ENCODE measurements at places on chromosomes 6 and 20.

DNA sequence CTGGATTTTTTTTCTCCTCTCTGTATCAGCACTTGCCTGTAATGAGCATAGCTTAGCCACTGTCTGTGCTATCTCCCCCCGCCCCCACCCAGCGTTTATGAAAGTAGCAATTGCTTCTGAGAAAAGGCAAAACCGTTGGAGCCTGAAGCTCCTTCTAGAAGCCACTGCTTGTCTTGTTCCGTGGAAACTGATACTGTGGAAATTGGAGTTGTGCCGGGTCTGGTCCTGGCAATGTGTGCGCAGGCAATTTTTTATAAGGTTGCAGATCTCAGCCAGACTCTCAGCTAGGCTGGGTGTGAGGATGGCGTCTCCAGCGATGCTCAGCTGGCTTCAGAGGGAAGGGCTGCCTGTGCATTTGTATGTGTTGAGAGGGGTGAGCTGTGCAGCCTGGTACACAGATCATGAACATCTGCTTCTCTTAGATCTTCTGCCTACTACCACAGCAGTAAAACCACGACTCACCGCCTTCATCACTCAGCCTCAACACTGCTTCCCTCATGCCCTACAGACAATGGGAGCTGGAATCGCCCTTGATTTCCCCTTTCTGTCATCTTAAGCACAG, 72.4 kb upstream of the GTSF1L start:
- no peak for DNase-seq

GRCh38 chr6:5905431-5906339, 101.0 kb downstream of the NRN1 start:
- DNase-seq, result peak; percentile 91

DNA sequence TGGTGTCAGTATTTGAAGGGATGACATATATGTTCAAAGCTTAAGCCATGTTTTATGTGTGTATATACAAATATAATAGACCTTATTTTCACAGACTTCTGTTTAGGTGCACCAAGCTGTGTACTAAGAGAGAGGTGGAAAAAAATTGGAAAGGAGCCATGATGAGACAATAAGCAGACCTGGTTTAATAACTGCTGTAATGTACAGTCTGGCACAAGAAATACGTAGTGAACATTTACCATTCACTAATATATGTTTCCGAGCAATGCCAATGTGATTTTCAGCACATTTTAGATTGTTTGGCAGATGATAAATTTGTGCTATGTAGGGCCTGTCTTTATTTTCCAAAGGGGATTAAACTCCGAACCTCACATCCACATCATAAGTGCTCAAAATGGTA, 116.3 kb downstream of the KHDC1L start:
- DNase-seq, result no peak

- peak; percentile 12 for DNase-seq
Measured at GRCh38 chr6:13803581-13803980, 10.8 kb downstream of the MCUR1 start.

DNA sequence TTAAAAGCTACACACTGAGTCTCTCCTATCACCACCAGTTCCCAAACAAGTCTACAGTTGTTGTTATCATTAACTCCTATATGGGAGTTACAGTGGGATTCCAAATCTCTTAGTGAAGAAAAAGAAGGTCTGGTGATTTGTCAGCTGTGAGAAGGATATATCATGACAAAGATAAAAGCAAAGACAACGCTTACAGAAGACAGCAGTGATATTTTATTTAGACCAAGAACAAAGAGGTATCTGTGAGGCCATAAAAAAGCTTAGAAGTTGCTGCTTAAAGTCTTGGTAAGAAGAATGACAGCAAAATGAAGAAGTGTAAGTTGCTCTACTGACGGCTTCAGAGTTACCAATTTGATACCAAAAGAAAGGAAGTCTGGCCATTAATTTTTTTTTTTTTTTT, 47.2 kb downstream of the CHD6 start:
- no peak for DNase-seq

DNA sequence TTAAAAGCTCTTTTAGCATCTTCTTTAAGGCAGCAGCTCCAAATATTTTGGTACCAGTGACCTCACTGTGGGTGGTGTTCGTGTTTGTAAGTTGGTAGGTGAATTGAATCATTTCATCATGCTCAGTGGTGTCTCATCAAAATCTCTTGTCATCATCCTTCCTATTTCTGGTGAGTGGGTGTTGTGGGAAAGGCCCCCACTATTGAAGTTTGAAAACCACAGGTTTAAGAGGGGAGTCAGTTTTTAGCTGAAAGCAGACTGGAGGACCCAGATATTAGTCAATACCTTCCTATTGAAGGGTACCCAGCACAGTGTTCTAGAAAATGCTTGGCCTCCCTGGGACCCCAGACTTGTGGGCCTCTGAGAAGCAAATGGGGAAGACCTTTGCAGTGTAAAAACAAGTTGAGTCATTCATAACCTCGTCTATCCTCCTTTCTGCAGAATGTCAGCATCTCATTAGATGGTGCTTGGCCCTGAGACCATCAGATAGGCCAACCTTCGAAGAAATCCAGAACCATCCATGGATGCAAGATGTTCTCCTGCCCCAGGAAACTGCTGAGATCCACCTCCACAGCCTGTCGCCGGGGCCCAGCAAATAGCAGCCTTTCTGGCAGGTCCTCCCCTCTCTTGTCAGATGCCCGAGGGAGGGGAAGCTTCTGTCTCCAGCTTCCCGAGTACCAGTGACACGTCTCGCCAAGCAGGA, 3.7 kb downstream of the PIM1 start:
- no peak for DNase-seq

DNA sequence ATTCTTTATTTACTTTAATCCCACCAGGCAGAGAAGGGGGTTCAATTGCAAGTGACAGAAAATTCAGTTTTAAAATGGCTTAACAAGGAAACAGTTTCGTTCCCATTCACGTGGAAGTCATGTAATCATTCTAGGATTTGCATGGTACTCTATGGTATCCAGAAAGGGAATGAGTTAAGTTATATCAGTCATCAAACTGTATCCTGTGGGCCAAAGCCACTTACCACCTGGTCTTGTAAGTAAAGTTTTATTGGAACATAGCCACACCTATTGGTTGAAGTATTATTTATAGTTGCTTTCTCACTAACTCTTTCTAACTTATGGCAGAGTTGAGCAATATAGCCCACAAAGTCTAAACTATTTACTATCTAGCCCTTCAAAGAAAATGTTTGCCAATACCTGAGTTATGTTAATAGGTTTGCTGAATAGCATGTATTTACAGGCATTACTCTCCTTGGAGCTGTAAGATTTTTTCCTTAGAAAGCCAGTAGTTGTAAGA, 10.2 kb upstream of the MMS22L start:
- DNase-seq, result no peak

GRCh38 chr20:48910347-48910781, 11.1 kb upstream of the ARFGEF2 start:
- peak; percentile 13 for DNase-seq

GRCh38 chr6:166775180-166775922, 148.3 kb upstream of the RPS6KA2 start:
- peak; percentile 63 for DNase-seq

DNA sequence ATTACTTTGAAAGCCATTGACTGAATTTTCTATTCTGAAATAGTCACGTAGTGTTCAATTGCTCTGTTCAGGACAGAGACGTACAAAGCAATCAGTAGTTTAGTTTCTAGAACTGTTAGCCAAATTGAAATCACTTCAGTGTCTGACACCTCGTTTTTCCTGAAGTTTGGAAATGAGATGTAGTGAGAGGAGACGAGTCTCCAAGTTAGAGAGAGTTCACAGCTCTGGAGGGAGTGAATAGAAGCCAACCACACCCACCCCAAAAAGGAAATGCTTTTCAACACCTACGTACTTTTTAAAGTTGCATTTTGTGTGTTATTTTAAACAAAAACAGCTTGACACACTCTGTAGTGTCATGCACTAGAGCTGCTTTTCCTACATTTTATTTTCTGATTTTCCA, 296.0 kb downstream of the ADGRG6 start:
- no peak for DNase-seq

- DNase-seq, result no peak
Measured at GRCh38 chr6:47357827-47358226, 48.1 kb upstream of the TNFRSF21 start.

- no peak for DNase-seq
Measured at GRCh38 chr20:13336308-13337089, 115.4 kb downstream of the ISM1 start.

Data from fibroblast of skin of right quadriceps (primary cell).